ENCODE measurements at places on chromosomes 11 and 22.
A peak's percentile ranks its signal among the peaks of the same experiment; 100 is the strongest.

DNA sequence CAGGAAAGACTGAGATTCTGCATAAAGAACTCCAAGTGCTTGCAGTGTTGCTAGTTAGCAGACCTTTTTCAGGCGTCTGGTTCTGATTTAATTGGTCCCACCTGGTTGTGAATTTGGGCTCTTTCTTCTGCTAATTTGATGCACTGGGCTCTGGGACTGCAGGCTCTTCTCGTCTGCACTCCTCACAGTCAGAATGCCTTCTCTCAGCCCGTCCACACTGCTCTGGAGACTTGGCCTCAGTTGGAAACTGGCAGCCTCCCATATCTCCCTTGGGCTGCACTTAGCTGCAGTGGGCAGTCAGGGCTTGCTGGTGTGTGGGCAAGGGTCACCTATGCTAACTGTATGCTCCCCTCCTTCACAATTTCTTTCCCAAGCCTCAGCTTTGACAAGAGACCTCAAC is 1.5 kb downstream of the TRIM6 start:
- no peak for DNase-seq

GRCh38 chr11:69337211-69337721 is 43.3 kb downstream of the MYEOV start:
- DNase-seq: peak; percentile 54

DNA sequence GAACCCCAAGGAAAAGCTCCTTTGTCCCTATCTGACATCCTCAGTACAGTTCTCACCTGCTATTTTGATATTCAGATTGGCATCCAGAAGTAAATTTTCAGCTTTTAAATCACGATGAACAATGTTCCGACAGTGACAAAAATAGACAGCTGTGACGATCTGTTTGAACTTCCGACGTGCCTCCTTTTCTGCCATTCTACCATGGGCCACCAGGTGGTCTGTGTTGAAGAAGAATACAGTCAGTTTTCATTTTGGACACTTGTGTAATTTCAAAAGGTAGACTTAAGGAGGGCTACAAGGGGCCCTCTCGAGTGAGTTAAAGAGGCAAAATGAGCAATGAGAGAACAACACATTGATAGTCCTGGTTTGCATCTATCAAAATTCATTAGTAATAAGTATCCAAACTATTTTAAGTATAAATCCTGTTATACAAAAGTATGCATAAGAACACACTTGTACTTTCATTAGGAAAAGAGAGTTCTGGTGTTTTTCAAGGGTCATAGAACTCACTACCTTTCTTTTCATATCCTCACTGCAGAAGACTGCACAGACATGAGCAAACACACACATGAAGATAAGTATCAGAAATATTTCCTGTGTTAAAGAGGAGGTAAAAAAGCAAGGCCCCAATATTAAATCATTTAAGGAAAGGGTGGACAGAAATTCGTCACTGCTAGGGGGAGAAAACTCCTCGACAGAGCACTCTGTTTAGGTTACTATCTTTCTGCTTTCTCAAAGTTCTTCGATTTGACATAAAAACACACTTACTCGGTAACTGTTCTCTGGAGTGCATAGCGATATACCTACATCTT is 89.9 kb upstream of the APOA1 start:
- peak; percentile 39 for DNase-seq

- no peak for DNase-seq
These were observed 57.6 kb downstream of the JRKL start for GRCh38 chr11:96447208-96448110.

GRCh38 chr11:102079625-102080024 is 30.6 kb upstream of the YAP1 start:
- no peak for DNase-seq

DNA sequence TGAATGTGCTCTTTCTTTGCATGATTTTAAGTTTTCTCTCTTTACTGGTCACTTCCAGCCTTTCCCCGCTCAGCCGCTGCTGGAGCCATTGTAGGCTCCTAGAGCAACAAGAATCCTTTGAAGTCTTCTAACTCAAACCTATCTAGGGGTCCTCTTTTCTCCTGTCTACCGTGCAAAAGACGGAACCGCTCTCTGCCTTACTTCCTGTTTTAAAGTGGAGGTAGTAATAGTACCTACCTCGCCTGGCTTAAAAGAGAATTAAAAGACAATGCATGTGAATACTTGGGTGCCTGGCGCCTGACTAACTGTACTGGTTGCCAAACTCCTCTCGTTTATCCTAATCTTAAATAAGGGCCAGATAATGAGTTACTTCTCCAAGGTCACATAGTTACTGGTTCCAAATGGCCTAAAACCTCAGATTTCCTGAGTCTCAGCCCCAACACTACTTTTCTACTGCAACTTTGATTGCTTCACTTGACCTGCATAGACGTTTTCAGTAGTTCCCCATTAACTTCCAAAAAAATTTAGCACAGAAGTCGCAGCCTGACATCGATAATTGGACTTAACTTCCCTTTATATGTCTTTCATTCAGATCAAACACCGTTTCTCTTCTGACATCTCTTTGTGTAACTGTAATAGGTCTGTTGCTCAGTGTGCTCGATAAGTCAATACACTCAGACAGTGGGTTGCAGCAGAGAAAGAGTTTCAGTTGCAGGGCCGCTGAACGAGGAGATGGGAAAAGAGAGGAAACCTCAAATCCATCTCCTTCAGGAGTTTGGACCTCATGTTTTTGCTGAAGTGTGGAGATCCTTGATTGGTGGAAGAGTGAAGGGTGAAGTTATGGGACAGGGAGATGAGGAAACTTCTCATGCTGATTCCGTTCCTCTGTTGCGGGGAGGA is 891 bp downstream of the SAMM50 start:
- DNase-seq: no peak

DNA sequence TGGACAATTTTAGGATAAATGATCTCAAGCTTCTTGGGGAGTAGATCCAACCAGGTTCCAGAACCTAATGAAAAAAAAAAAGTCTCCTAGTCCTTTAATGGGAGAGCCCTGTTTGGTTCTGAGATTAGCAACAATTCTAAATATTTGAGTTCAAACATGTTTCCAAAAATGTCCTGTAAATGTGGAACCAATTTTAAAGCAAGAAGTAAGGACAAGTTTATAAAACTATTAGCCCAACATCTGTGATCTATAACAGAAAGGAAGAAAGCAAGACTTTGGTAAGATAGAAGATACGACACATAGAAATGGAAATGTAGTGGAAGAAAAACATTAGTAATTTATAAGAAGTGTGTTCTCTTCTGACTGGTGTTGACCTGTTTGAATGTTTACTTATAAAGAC is 79.7 kb upstream of the SLC5A12 start:
- no peak for DNase-seq

DNA sequence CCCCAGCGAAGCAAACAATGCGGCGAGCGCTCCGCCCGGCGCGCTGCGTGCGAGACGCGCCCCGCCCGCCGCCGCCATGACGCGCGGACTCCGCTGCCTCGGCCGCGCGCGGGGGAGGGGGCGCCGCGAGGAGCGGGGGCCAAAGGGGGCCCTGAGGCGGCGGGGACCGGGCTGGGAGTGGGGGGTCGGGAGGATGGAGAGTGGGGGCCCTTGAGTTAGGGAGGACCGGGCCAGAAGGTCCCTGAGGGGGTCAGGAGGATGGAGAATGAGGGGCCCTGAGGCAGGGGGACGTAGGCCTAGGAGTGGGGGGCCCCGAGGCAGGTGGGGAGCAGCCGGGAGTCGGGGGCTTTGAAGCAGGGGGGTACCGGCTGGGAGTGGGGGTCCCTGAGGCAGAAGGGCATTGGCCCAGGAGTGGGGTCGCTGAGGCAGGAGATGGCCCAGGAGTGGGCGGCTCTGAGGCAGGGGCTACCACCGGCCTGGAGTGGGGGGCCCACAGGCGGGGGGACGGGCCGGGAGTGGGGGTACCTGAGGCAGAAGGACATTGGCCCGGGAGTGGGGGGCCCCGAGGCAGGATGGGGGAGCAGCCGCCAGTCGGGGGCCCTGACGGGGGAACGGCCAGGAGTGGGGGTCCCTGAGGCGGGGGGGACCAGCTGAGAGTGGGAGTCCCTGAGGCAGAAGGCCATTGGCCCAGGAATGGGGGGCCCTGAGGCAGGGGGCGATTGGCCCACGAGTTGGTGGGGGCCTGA is at the start of gene BRD1:
Gene BRD1, minus strand, starts transcription at position 21 of the 746 bp plus-strand sequence. CDS start 3,556 bp downstream, outside the sequence.
- DNase-seq: peak; percentile 86

GRCh38 chr11:102783720-102784119 is 3.3 kb upstream of the MMP10 start:
- no peak for DNase-seq

- DNase-seq: no peak
These were observed 59.5 kb upstream of the SCUBE2 start for GRCh38 chr11:9150926-9151325.

GRCh38 chr11:75184051-75184450 is 33.1 kb downstream of the SLCO2B1 start:
- no peak for DNase-seq

- DNase-seq: no peak
These were observed 1.6 kb downstream of the C11orf87 start for GRCh38 chr11:109423466-109424190.

GRCh38 chr11:34449013-34449412 is 10.3 kb downstream of the CAT start:
- DNase-seq: no peak

- no peak for DNase-seq
These were observed 30.5 kb downstream of the YDJC start for GRCh38 chr22:21599053-21599893.

DNA sequence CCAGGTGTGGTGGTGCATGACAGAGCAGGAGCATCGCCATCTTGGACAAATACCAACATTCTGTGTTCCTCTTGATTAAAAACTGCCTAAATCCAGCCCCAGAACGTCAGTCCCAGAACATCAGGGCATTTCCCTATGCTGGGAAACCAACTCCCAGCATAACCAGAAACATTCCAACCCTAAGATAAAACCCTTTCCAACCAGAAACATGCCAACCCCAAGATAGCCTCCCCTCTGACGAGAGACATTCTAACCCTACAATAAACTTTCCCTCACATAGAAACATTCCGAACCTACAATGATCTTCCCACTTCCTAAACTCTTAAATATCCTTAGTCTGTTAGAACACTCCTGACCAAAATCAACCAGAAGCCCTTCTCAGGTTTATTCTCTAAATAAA is 11.6 kb downstream of the PLAAT4 start:
- DNase-seq: no peak
